ENCODE measurements at places on chromosomes 7 and 10.

DNA sequence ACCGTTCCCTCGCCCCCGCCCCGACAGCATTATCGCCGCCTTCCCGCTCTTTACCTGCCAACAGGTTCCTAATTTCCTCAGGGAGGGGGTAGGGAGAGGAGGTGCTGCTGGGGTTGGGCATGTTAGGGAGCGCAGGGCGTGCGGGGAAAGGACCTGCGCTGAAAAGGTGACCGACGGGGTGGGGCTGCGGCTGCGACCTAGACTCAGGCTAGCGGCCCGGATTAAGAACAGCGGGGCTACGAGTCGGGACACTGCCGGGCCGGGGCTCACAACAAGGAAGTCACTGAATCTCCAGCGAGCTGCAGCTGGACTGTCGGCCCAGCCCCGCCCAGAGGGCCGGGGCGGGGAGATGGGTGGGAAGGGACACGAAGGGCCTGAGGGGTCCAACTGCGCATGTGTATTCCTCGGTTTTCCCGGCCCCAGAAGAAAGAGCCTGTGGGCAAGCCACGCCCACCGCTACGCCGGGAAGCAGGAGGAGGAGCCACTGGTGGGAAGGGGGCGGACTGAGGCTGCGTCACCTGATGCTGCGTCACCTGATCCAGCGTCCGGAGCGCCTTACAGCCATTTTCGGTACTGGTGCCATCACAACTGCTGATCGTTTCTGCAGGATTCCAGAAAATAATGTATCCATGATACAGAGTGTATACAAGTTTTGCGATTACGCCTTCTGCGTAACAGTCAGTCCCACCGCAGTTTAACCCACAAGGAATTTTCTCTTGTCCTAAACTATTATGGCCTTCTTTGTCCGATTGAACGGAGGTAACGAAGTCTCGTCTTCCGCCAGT lies at the start of gene SKAP2:
TSS of gene SKAP2 (minus strand) at position 282 of the 785 bp plus-strand sequence. CDS start at position 121, 161 bp downstream.
- DNase-seq = peak; percentile 96

GRCh38 chr10:111297351-111297848 lies 220.6 kb downstream of the ADRA2A start:
- no peak for DNase-seq

DNA sequence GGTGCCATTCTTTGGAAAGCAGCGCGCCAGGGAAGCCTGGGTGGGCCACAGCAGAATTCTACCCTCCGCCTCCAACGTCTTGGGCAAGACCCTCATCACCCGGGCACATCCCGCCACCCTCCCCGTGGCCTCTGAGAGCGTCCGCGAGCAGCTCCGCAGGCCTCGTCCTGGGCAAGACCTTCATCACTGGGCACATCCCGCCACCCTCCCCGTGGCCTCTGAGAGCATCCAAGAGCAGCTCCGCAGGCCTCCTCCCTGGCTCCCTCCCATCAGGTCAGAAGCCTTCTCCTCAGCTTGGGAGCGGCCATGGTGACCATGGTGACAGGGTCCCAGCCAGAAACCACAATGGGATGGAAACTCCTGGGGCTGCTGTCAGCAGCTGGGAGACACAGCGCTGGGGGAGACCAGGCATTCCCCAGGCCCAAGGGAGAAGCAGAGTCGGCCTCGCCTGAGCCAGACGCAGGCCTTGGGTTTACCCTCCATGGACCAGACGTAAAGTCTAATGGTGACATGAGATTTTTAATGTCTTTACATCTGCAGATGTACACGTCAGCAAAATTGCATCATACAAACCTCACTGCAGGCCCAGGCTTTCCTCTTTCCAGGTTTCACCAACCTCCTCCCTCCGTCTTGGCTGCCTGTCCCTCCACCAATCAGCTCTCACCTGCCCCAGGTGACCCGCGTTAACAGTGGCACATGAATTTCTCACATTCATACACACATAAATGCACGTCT lies 55.1 kb upstream of the PPP2R2D start:
- no peak for DNase-seq

DNA sequence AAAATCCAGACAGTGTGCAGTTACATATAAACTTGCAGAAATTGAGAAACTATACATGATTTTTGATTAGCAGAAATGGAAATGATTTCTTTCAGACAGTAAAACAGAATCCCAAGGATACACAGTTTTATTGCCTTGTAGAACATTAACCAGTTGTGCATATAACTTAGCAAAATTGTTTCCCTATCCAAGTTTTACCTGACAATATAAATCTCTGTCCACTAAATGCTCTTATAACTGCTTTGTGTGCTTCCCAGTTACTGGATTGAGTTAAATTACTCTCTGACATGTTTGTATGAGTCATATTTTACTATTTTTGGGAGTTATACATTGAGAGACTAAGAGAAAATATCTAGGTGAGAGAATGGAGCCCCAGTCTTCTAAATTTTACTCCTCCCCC lies 563.4 kb downstream of the SH2D4B start:
- DNase-seq = no peak

- DNase-seq = no peak
Observed at GRCh38 chr10:71979692-71980062, 15.5 kb downstream of the CHST3 start.

DNA sequence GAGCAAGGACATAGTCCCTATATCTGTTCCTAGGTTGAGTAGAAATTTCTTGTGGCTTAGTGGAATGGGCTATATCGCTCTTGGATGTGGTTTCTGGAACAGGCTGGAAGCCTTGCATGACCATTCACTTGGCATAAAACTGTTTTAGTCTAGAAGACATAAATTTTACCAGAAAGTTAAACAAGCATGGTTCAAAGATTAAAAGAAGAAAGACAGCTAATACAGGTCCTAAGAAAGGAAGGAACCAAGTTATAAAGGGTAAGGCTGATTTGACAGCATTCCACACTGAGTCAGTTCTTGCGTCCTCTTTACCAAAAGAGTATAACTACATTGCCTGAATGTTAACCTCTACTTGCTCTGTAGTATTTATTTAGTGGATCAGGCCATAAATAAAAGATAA lies 724.2 kb downstream of the SORCS1 start:
- DNase-seq = no peak

GRCh38 chr7:40899151-40899550 lies 764.3 kb downstream of the SUGCT start:
- peak; percentile 67 for DNase-seq

DNA sequence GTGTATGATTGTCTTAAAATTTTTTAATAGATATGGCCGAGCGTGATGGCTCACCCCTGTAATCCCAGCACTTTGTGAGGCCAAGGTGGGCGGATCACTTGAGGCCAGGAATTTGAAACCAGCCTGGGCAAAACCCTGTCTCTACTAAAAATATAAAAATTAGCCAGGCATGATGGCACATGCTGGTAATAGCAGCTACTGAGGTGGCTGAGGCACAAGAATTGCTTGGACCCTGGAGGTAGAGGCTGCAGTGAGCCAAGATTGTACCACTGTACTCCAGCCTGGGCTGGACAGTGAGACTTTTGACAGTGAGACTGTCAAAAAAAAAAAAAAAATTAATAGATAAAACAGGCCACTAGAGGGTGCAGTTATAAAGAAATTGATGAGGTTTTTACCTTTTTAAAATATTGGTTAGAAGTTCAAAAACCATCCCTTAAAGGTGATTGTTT lies 20.5 kb downstream of the NOM1 start:
- no peak for DNase-seq

DNA sequence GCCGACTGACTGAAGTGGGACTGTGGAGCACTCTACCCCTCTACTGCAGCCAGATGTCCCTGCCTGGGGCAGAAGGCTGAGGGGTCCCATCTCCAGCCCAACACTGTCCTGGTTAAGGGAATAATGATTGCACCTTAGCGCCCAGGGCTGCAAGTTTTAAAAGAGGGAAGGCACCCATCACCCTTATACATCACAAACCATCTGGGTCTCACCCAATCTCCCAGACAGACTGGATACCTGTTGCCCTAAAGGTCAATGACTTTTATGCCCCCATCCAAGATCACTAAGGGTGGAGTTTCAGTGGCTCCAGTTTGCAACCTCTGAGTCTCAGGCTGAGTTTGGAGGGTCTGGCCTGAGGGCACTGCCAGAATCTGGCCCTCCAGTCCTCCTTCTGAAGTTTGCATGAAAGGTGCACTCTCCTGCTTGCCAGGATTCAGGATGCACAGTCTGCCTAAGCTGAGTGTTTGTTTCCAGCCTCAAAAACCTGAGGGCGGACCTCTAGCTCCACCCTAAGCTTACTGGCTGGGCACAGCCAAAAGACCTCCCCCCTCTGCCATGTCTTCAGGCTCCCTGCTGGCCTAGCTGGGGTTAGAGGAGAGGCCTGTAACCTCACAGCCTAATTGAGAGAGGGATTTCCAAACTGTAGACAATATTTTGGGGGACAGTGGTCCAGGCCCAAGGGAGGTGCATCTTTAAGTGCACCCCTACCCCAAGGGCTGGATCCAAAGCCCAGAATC lies 2.5 kb upstream of the EMX2 start:
- DNase-seq = no peak

- DNase-seq = no peak
Observed at GRCh38 chr7:18059171-18059570, 31.5 kb upstream of the PRPS1L1 start.

DNA sequence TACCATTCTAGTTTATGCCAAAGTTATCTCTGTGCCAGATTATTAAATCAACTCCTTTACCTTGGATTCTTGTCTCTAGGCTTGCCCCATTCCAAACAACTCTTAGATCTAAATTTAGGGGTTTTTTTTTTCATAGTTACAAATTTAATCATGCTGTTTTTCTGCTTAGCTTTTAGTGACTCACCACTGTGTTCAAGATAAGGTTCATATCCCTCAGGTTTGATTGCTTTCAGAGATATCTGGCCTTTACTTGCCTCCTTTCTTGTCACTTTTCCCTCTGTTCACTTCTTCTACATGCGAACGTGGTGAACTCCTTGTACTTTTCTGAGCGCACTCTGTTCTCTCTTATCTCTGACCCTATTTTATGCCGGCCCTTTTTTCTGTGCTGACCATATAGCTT lies 78.2 kb downstream of the VPS50 start:
- no peak for DNase-seq

DNA sequence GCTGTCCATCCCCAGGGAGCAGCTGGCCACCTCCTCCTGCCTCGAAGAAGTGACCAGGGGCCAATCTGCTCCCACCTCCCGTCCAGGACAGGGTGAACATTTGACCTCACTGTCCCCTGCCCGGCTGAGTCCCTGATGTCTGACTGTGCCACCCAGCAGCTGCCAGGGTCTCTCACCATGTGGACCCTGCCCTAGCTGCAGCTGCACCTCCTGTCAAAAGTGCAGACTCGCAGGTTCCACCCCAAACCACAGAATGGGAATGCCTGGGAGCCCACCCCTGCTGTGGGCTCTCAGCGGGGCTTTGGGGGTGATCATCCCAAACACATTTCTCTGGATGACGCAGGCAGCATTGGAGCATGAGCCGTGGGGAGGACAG lies 86.1 kb downstream of the RGS10 start:
- no peak for DNase-seq

- no peak for DNase-seq
Observed at GRCh38 chr7:101169838-101170551, 4.6 kb upstream of the VGF start.

DNA sequence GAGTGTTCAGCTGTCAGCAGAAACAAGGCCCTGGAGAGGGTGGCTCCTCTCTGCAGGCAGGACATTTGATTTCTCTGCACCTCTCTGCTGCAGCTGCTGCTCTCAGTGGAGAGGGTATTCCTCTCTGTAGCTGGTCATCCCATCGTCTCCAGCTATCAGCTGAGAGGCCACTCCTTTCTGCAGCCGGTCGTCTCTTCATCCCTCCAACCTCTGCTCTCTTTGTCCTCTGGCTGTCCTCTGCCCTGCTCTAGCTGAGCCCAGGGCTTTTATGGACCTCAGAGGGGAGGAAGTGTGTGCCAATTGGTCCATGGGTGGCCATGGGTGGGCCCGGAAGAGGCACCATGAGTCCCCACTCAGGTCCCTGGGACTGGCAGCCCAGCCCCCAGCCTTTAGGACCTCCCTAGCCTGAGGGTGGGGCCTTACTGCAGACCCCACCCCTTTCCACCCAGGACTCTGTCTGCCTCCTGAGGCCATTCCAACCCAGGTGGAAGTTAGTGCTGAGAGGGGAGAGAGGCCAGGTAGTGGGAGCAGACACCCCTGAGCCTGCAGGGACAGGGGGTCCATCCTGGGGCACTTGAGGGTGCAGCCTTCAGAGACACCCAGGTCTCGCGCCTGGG lies 26.2 kb upstream of the CDCA7L start:
- DNase-seq = no peak

DNA sequence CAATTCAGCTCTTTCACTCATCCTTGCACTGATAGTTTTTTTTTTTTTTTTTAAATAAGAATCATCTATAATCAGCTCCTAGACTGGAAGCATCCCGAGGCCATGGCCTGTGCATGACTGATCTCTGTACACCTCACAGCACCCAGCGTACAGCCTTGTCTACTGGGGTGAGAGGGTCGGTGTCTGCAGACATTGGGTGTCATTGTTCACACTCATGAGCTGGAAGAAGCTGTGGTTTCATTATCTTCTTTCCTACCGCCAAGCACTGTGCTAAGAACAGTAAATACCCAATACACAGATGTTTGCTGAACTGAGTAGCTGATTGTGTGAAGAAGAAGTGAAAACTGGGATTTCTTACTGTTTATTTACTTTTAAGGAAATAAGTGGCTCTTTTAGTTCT lies 123.6 kb downstream of the CLEC2L start:
- no peak for DNase-seq

DNA sequence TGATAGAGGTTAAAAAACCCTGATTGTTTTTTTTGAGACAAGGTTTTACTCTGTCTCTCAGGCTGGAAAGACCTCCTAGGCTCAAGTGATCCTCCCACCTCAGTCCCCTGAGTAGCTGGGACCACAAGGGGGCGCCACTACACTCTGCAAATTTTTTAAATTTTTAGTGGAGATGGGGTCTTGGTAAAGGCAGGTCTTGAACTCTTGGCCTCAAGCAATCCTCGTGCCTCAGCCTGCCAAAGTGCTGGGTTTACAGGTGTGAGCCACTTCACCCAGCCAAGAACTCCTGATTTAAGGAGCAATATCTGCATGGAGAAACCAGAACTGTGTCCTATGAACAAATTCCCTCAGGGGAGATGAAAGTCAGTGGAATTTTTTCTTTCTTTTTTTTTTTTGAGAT lies 7.3 kb upstream of the KLHDC10 start:
- DNase-seq = no peak

GRCh38 chr10:124289851-124290795 lies 128.6 kb downstream of the OAT start:
- DNase-seq = no peak

DNA sequence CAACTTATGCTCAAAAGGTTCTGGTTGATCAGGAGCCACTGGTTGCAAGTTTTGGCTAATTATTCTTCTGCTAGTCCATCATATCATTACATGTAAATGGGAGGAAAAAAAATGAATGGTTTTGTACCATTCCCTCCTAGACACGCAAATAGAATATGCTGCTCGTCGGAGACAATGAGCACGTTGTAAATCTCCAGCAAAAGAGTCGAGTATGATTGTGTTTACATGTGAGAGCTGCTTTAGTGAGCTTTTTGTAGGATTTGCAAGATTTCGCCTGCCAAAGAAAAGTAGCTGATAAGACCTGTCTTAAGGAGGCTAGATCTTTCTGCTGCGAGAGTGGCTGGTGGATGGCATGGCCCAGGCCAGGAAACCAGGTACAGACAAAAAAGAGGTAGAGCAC lies 109.0 kb downstream of the ZMYND11 start:
- DNase-seq = no peak

GRCh38 chr7:41491883-41492471 lies 210.9 kb downstream of the INHBA start:
- DNase-seq = no peak

GRCh38 chr7:131897016-131897789 lies 340.8 kb upstream of the PODXL start:
- DNase-seq = no peak
